ENCODE measurements at places on chromosomes 6 and 20.

DNA sequence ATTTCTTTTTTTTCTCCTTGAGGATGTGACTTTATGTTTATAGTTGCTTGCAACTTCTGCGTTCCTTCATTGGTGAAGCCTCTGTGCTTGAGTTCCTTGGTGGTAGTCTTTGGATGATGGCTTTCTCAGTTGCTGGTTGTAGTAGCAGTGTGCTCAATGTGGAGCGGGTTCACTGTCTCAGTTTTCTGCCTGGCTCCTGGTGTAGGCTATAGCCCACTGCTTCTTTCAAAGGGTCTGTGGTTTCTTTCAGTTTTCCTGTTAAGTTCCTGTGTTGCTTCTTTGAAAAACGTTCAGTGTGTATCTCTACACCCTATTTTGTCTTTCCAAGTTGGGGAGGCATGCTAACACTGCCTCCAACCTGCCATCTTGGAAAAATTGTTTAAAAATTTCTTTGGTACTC, 33.9 kb upstream of the ZBTB24 start:
- no peak for DNase-seq

DNA sequence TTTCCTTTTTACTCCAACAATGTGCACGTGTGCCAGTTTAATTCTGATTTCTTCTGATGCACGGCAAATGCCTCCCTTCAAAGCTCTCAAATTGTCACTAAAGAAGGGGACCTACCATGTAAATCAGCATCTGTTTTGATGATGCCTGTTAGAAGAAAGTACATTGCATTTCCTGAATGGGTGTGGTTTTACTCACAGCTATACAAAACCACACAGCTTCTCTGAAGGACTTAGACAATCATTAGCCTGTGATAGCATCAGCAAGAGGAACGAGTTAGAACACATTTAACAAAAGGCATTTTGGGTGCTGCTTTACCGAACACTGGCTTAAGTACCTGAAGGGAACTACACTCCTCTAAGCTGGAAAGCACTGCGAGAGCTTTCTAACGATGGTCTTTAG, 109.4 kb downstream of the ATXN1 start:
- DNase-seq: no peak

GRCh38 chr6:7732228-7732627, 6.3 kb downstream of the BMP6 start:
- no peak for DNase-seq

- no peak for DNase-seq
Observed at GRCh38 chr6:44572346-44572745, 184.8 kb downstream of the CDC5L start.

DNA sequence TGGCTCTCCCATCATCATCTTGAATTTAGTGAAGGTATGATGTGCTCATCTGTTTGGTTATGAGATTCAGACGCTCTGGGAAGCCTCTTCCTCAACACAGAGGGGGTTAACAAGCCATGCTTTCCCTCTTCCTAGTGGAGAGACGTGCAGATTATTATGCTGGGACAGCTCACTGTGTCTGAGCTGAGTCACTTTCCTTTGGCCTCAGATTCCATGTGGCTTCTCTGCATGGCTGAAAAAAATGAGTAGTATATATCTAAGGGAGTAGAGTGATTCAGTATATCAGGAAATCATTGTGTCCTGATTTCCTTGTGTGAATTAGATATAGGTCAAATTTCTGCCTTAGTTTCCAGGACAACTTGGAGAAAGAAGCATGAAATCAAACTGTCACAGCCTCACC, 52.6 kb downstream of the FIG4 start:
- no peak for DNase-seq

- DNase-seq: no peak
Observed at GRCh38 chr6:79438030-79438429, 99.2 kb downstream of the LCA5 start.

GRCh38 chr20:36060676-36061075, 92.3 kb downstream of the CNBD2 start:
- DNase-seq: no peak

DNA sequence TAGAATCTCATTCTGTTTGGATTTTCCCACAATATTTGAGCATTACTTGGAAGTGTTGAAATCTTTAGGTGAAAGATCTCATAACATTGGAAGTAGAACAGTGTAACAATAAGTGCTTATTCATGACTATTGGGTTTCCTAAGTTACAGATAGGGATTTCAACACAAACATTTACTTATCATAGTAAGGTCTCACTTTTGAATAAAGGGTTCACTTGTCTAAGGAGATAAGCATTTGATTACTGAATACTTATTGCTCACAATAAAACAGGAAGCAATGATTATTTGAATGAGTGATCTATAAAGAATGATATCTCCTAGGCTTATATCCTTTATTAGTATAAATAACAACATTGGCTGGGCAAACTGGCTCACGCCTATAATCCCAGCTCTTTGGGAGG, 14.8 kb downstream of the DDX43 start:
- no peak for DNase-seq

GRCh38 chr6:34674268-34674639, 22.3 kb downstream of the ILRUN start:
- no peak for DNase-seq

GRCh38 chr20:2244993-2245392, 50.8 kb upstream of the TGM3 start:
- DNase-seq: no peak

Data from progenitor cell of endocrine pancreas (in vitro differentiated cells).